ENCODE measurements at places on chromosomes 13 and 19.
A peak's percentile ranks its signal among the peaks of the same experiment; 100 is the strongest.

DNA sequence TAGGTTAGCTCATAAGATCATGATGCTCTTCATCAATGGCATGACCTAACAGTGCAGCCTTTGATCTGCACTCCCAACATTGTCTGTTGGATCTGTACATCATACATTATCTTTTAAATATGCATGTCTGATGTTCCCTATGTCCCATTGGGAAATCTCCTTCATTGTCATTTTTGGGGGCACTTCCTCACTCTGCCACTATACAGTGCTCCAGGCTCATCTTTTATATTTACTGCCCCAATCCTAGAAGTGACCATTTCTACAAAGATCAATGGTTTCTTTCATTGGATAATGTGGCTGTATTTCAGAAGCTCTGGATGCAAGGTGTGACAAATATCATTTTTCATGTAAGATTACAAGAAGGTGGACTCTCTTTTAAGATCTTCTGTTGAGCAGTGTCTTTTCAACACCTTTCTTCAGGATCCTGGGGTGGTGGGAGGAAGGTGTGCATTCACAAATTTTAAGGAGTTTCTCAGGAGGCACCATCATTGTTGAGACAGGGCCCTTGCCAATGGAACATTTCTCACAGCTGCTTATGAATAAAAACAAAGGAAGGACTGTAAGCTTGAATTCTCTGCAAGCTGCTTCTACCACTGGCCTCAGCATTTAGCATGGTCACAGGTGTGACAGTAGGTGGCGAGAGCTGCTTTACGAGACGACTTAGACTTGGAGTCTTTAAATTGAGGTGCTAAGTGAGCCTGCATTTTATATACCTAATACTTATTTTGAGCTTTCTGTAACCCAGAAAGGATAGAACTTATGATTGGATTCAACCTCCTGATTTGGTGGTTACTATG is 403.0 kb downstream of the LMO7 start:
- DNase-seq: no peak

DNA sequence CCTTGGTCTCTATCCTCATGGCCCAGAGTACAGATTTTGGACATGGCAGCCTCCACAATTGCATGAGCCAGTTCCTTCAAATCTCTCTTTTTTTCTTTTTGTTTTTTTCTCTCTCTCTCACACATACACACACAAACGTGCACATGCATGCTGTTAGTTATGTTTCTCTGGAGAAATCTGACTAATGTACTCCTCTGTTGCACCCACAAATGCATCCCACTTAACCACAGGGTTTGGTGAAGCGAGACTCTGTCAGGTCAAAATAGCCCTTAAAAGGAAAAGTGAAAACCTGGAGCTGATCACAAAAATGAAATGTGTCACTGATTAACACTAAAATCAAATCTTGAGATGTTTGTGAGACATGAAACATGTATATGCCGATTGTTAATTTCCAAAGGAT is 374.6 kb upstream of the ARGLU1 start:
- no peak for DNase-seq

DNA sequence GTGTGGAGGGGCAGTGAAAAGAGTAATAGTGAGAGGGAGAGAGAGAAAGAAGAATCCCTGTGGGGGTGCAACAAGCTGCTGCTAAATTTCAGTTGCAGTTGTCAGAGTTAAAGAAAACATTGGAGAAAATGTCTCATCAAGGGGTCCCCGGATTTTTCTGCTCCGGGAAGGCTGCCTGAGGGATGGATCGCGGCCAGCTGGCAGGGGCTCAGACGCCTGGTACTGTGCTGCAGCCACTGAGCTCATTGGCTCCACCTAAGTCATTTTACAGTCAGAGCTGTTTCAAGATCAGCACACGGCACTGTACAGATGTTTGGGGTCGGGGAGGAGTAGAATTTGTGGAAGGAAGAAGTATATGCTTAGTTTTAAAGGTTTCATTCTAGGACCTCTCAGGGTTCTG is 106.2 kb downstream of the SHISA2 start:
- DNase-seq: no peak

DNA sequence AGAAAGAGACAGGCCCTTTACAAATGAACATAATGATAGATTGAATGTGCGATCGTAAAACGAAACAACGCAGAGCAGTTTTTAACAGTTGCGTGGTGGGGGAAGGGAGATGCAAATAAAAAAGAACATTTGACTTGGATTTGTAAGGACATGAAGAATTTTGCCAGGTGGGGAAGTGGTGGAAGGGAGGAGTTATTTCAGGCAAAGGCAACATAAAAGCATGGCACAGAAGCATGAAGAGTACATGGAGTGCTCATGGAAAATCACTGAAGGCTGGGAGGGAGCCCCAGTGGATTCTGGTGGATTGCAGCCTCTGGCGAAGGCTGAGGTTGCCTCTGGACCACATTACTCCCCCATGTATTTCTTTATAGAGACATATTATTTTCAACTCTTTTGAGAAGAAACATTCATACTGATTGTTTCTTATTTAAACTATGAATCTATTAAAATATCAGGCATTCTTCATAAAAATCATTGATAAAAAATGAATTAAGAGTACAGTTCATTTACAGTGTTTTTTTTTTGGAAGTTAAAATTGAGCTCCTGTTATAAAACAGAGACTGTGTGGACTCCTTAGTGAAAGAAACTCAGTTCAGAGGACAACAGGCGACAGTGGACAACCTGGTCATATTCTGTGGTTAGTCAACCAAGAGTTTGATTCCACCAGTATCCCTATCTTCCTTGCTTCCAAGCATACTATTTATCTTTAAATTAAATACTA is 57.5 kb downstream of the STARD13 start:
- DNase-seq: no peak

GRCh38 chr13:106115081-106115480 is 420.4 kb downstream of the EFNB2 start:
- no peak for DNase-seq

- peak; percentile 78 for DNase-seq
These were observed 55.1 kb upstream of the C1QTNF9 start for GRCh38 chr13:24254146-24254841.

GRCh38 chr13:64410276-64411053 is 2819.7 kb downstream of the PCDH9 start:
- no peak for DNase-seq

GRCh38 chr19:39542206-39542605 is 2.2 kb upstream of the EID2 start:
- DNase-seq: no peak

DNA sequence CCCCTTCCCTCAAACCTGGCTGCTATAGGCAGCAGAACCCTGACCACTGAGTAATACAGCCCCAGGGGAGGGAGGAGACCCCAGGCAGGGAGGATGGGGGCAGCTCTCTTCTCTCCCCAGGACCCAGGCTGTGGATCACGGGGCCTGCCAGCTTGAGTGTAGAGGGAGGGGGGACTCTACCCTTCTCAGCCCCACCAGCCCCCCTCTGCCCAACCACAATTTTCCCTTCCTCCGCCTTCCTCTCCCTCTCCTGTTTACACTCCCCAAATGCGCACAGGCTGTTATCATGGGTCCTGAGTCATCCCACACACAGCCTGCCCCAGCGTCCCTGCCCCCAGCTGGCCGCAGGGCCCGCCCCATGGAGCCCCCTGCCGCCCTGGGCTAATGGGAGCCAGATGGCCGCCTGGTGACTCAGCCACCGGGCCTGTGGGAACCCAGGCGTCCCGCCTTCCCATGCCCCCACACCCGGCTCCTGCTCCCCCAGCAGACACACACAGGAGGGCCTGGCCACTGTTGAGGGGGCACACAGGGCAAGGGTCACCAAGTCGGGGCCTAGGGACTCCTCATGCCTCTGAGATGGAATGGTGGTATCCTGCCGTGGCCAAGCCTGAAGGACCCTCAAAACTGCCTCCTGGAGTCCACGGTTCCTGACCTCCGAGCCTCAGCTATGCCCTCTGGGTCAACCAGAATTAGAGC is 13.6 kb downstream of the CCDC97 start:
- peak; percentile 30 for DNase-seq

- DNase-seq: no peak
These were observed 961 bp upstream of the URI1 start for GRCh38 chr19:29940971-29941585.

GRCh38 chr19:8457209-8457608 is 12.4 kb downstream of the HNRNPM start:
- no peak for DNase-seq

DNA sequence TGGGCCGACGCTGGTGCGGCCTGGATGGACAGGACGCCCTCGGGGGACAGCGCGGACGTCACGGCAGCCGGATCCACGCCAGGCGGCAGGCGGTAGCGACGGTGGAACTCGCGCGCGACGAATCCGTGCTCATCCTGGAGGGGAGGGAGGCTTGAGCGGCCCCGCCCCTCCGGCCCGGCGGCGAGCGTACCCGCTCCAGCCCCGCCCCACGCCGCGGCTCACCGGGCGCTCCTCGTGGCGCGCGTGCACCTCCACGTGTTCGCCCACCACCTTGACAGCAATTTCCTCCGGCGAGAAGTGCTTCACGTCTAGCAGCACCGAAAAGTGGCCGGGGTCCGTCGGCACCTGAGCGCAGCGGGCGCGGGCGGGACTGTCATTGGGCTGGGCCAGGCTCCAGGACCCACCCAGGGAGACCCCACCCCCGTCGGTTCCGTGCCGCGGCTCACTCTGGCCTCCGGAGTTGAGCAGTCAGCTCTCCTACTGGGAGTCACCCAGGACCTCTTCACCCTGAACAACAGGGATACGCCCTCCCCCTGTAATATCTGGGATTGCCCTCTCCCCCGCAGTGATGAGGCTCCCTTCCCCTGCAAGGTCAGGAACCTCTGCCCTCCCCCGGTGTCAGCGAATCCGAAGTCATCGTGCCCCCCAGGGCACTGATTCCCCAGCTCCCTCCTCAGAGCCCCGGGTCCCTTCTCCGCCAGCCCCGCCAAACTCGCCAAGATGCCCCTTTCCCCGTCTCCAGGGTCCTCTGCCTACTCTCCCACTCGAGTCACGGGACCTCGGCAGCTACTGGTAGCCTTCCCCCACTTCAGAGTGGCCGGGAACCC is 1.1 kb downstream of the HSPB6 start:
- peak; percentile 54 for DNase-seq

DNA sequence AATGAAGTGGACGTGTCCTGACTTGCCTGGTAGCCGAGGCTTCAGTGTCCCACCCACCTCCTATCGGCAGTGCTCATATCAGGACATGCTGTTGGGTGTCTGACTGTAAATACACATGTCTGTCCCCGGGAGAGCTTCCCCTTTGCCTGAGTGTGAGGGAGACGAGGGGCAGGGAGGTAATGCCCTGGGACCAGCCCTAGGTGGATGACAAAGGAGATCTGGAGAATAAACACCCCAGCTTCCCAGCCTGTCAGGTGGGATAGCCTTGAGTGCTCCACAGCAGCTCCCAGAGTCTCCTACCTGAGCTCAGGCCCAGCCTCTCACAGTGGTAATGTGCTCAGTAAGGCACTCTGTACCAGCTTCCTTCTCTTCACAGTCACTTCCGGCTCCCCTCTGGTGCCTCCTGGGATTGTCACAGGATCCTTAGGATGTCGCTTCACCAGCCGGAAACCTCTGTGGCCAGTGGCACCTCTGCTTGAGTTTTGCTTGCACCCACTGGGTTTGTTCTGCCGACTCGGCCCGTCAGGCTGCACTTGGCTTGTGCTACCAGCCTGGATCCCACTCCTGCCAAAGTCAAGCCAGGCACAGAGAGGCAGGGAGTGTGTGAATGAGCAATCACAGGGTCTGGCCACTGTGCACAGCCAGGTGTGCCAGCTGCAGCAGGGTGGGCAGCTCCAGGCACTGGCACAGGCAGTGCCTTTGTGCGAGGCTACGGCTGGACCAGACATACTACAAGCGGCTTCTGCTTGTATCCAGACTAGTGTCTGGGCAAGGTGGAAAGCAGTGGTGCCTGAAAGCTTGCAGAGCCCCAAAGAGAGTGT is 54.4 kb upstream of the RGCC start:
- DNase-seq: no peak

DNA sequence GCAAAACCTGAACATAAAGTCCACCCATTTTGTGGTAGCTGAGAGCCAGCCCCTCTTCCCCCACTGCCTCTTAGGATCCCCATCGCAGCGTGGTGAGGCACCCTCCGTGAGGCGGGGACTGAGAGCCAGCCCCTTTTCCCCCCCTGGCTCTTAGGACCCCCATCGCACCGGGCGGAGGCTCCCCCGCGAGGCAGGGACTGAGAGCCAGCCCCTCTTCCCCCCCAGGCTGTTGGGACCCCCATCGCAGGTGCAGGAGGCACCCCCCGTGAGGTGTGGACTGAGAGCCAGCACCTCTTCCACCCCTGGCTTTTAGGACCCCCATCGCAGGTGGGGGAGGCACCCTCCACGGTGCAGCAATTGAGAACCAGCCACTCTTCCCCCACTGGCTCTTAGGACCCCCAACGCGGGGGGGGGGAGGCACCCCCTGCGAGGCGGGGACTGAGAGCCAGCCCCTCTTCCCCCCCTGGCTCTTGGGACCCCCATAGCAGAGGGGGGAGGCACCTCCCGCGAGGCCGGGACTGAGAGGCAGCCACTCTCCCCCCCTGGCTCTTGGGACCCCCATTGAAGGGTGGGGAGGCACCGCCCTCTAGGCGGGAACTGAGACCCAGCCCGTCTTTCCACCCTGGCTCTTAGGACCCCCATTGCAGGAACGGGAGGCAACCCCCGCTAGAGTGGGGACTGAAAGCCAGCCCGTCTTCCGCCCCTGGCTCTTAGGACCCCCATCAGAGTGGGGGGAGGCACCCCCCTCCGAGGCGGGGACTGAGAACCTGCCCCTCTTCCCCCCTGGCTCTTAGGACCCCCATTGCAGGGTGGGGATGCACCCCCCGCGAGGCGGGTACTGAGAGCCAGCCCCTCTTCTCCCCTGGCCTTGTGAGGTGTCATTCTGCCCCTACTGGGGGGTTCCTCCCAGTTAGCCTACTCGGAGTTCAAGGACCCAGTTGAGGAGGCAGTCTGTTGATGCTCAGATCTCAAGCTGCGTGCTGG is 366.4 kb upstream of the SPRY2 start:
- DNase-seq: no peak

DNA sequence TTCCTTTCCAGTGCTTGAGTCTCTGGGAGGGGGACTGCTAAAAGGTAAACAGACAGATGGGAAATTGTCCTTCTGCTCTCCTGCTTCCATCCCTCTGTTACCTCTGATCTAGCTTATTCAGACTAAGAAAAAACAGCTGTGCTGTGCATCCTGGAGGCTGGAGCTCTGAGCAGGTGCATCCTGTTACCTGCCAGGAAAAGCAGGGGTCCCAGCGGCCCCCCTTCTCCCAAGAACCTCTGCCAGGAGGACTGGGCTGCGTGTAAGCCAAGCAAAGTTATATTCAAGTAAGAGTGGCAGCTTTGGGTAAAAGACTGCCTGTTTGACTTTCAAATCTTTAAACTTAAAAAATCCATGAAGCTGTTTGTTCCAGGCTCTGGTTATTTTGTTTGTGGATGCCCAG is 75.1 kb downstream of the C13orf42 start:
- no peak for DNase-seq

DNA sequence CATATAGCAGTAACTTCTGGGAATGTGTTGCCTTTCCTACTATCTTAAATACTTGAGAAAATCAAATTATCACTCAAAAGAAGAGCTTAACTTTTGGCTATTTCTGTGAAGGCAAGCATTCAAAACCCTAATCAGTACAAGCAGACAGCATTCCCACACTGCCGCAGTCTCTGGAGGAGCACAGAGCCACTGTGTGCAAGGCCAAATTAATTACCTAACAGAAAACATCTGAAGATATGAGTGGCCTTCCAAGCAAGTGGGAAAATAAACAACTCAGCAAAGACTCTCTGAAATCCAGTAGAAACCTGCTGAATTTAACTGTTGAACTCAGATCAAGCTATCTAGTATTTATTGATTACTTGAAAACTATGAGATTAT is 68.2 kb downstream of the COL4A1 start:
- no peak for DNase-seq

Data from CD4-positive, alpha-beta T cell treated with Interferon alpha-2 for 1 hour (primary cell).